ENCODE measurements at places on chromosomes 5 and 9.
A peak's percentile ranks its signal among the peaks of the same experiment; 100 is the strongest.

- no peak for DNase-seq
These were observed 16.1 kb upstream of the FRMD3 start for GRCh38 chr9:83554278-83554677.

DNA sequence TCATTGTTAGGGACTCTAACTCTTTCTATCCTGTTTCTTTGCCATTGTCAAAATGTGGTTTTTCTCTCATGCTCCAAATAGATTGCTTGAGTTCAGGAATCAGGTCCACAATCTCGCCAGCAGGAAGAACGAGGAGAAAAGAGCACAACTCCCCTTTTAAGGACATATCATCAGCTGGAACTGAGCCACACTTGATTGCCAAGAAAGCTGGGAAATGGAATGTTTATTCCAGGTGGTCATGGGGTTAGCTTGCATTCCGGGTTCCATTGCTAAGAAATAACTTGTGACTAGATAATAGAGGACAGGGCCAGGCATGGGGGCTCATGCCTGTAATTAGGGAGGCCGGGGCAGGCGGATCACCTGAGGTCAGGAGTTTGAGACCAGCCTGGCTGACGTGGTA lies 32.4 kb upstream of the C9orf57 start:
- DNase-seq, result no peak

- DNase-seq, result peak; percentile 81
These were observed 21.8 kb upstream of the TTC1 start for GRCh38 chr5:159987031-159987674.

- DNase-seq, result no peak
These were observed 66.4 kb upstream of the TMC1 start for GRCh38 chr9:72454871-72455491.

- no peak for DNase-seq
These were observed 298.2 kb downstream of the MAN2A1 start for GRCh38 chr5:109987970-109988369.

DNA sequence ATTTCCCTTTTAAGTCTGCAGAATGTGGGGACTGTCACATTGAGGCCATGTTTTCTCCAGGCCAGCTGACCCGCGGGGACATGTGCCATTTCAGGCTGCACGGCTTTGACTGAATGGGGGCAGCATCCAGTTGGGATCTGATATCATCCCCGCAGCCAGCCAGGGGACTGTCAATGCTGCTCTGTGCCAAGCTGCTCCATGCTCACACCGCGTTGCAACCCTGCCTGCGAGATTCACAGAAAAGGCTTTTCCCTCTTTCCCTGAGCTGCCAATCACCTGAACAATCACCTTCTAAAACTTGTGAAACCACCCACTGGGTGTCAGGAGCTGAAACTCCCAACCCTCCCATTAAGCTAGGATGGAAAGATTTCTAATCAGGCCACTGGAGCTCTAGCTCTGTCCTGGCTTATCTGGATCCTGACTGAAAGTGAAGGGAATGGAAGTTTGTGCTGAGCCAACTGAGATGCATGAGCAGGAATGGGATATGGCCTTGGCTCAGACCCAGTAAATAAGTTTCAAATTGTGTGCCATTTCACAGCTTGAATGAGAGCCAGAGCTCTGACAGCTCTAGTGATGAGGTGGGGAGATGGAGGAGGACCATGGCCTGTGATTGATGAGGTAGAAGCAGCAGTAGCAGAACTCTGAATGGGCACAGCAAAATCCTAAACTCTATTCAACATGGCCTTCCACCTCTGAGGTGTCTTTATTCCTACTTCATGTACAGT lies 34.5 kb upstream of the ZNF366 start:
- DNase-seq, result no peak

GRCh38 chr5:76720988-76721569 lies 5.2 kb downstream of the F2R start:
- DNase-seq, result peak; percentile 33

DNA sequence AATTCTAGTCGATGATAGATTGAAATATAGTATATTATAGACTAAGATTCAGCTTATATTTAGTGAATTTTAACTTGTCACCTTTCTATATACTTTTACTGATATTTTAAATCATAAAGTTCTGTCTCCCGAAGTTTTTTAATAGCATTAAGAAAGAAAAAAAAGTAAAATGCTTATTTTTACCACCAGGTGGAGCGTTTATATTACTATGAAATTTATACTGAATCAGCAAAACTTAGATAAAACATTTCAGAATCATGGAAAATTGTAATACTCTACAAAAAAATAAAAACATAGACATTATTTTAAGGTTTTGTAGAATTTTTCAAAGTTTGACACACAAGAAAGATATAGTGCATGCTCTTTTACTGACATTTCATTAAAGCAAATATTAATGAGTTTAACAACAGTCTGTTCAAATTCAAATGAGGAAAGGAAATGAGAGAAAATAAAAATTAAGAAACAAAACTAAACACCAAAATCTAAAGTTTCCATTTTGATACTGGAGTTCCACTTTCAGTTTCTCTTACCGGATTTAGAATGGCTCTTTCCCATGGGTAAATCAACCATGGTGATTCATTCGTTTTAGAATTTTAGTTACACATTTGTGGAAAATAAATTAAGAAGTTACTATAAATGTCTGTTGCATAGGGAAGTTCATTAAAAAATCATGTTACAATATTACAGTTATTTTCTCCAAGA lies 1035.3 kb downstream of the CDH12 start:
- no peak for DNase-seq

DNA sequence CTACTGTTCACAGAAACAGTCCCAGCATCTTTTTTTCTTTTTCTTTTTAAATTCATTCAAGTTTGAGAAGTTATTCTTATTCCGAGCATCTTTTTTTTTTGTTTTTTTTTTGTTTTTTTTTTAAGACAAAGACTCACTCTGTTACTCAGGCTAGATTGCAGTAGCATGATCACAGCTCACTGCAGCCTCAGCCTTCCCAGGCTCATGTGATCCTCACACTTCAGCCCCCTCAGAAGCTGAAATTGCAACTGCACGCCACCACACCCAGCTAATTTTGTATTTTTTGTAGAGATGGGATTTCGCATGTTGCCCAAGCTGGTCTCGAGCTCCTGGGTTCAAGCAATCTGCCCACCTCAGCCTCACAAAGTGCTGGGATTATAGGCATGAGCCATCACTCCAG lies 36.4 kb upstream of the CHD1 start:
- DNase-seq, result no peak

- DNase-seq, result no peak
These were observed 10.7 kb downstream of the PAEP start for GRCh38 chr9:135572233-135572632.

DNA sequence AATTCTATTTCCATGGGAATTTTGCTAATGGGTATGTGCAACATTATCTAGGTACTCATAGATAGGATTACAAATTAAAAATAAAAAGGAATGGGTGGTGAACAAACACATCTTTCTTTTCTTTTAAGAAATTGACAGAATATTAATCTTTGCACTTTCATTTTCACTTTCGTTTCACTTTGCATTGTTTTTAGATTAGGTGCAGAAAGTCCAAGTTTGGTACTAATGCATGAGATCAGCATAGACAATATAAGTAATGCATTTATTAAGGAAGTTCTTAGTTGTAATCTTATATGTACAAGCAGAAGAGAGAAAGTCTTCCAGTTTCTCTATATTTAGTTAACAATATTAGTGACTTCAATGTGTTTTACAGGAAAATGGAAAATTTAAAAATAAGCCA lies 196.5 kb downstream of the COMMD10 start:
- DNase-seq, result no peak

DNA sequence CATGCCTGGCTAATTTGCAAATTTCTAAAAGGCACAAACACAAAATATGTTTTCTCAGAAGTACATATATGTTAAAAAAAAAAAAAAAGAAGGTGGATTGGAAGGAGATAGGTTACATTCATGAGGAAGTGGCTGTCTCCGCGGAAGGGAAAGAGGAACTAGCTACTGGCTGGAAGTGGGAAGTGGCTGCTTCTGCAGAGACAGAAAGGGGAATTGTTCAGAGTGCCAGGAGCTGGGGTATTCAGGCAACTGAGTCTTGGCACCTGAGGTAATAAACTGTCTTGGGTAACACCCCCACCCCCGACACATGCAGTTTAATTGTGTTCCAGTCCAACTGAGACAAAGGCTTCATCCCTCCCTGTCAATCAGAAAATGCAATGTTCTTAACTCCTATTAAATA lies 45.6 kb downstream of the S1PR3 start:
- peak; percentile 69 for DNase-seq

DNA sequence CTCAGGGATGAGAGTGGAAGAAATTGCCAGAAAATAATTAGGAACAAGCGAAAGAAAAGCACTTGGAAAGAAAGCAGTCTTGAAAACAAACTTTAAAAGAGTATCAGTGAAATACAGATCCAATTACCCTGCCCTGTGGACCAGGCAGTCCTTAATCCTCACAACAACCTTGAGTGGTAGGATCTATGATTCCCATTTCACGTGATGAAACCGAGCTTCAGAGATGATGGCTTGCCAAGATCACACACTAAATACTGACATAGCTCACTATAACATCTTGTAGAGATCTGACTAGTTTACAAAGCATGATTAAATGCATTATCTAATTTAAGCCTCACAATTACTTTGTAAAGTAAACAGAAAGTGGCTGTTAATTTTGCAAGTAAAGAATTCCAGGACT lies 55.5 kb upstream of the ABCA1 start:
- DNase-seq, result no peak

- DNase-seq, result no peak
These were observed 15.5 kb downstream of the MEGF9 start for GRCh38 chr9:120698766-120699165.

- no peak for DNase-seq
These were observed 106.7 kb upstream of the PTPN3 start for GRCh38 chr9:109604781-109605180.

- DNase-seq, result no peak
These were observed 398.3 kb downstream of the NTRK2 start for GRCh38 chr9:85067792-85068191.

DNA sequence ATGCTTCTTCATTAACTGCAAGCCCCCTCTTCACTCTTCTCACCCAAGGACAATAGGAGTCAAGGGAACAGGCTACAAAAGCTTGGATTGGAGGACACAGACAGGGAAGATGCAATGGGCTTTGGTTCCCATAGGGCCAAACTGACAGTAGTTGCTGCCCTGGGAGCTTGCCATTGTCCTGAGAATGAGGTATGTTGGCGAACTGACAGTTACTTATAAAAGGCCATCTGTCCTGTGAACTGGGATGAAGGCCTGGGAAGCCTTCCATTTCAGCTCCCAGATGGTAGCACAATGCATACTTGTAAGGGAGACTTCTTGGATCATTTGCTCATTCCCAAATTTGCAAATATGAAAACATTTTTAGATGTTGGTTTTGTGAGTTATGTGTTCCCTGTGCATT lies 88.9 kb downstream of the SNCAIP start:
- DNase-seq, result no peak

DNA sequence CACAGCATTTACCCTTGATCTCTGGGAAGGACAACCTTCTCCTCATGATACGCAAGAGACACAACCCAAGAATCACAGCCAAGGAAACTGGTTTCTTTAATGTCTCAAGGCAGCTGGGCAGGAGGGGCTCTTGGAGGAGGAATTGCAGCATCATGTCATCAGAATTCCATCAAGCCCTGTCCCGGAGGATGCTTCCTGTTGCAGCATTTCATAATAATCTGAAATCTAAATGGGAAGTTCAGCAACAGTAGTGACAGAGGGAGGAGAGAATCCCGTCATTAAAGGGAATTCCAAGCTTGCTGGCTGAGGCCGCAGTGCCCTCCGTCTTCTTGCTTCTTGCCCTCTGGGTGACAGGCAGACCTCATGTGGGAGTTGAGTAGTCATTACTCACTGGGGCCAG lies 192.7 kb downstream of the TENT4A start:
- no peak for DNase-seq

DNA sequence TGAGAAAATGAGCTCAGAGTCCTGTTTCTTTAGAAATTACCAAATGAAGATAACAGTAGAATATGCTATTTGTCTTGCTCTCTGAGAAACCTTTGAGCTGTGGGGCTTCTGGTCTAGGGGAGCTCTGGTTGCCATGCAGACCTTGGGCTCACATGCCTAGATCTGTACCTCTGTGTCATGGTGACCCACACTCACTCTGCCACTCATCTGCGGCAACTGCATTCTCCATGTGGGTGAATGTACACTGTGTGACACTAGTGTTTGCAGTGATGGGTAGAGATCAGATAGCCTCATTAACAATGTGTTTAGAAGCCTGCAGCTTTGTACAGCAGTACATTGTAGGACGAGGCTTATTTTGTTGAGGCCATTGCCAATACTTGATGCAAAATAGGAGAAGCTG lies 521.2 kb downstream of the CHSY3 start:
- no peak for DNase-seq

DNA sequence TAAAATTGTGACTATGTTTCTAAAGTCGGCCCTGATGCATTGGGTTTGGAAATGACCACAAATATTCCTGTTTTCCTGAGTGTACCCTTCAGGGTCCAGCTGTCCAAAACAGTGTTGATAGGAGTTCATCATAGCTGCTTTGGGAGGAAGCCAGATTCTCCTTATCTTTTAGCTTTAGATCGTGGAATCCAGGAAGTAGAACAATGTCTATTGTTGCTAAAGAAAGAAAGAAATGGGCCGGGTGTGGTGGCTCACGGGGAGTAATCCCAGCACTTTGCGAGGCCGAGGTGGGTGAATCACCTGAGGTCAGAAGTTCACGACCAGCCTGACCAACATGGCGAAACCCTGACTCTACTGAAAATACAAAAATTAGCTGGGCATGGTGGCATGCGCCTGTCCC lies 9.5 kb downstream of the CAVIN4 start:
- no peak for DNase-seq

- DNase-seq, result no peak
These were observed 185.9 kb upstream of the ZNF618 start for GRCh38 chr9:113690055-113690740.

DNA sequence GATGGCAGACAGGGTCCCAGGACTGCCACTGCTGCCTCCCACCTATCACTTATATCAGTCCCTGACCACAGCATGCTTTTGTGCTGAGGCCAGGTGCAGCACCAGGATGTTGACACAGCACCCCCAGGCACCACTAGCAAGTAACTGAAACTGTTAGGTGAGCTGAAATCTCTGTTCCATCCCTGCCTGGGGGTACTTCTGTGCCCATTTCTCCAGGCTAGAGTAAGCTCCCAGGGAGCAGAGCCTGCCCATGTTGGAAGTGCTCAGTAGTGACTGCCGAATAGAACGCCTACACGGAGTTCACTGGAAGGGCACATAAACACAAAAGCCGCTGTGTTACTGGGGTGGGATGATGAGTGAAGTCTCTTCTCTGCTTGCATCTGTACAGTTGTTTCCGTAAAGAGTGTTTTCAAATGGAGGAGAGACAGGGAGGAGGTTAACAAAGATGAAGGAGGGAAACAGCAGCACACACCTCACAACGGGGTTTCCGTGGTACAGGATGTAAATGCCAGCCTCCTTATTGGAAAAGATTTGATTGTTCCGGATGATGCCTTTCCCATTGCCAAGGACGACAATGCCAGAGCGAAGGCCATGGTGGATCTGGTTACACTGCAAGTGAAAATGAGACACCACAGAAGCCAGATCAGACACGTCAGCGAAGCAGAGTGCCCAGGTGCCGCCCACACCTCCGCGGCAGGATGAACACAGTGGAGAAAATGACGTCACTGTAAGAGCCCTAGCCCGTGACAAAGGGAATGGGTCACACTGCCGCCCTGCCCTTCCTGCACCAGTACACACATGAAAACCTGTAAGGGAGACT lies 43.1 kb downstream of the POLR1E start:
- DNase-seq, result no peak

Measured in NB4 (cell line).